Fibroblast of skin of left biceps (primary cell): ENCODE measurements at places on chromosomes 4 and X.

DNA sequence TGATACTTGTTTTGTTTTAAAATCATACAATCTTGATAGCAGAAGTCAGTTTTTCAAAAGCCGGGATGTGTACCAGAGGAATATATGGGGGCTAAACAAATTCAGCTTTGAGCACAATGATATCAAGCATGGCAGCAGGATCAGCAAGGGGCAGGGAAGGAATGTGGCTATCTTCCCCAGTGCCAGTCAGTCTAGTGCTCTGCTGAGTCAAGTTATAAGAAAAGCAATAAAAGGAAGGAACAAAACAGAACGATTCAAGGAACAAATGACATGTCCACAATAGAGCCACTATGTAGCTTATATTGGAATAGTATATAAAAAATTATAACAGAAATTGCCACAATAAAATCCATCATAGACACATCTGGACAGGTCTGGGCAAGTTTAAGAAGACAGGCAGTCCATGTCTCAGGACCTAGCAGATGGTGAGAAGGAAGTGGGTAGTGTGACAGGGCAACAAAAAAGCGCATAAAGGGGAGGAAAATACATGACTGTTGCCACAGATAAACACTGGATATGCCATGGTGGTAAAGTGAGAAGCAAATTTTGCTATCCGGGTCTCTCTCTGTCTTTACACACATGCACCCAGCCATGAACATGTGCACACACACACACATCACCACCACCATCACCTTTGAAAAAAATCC, 518.2 kb upstream of the HTR2C start:
- DNase-seq: no peak

GRCh38 chr4:104524591-104524990, 29.9 kb upstream of the CXXC4 start:
- DNase-seq: no peak

- no peak for DNase-seq
Measured at GRCh38 chrX:30618160-30618765, 35.0 kb upstream of the GK start.

DNA sequence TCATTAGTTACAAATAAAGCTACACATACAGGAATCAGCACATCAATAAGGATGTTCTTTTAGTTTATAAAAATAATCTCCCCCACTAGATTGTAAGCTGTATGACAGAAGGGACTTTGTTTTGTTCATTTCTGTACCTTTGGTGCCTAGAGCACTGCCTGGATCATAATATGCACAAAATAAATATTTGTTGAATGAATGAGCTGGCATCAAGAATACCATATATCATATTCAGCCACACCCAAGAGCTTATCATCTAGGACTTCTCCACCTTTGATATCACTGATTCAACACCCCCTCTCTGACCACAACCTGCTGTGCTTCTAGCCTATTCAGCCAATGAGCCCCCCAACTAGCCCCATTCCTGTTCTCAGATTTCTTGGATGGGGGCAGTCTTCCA, 10.6 kb downstream of the SYTL4 start:
- DNase-seq: no peak

- DNase-seq: no peak
Measured at GRCh38 chr4:139907001-139907809, 241.6 kb downstream of the MGST2 start.

- DNase-seq: no peak
Measured at GRCh38 chr4:155489271-155489670, 112.5 kb upstream of the MAP9 start.

GRCh38 chr4:86934771-86935565, at the start of gene AFF1:
Gene AFF1, plus strand, starts transcription at chr4:86935011. Its CDS starts 13,523 bp downstream, at chr4:86948534.
- peak; percentile 62 for DNase-seq

- DNase-seq: peak; percentile 74
Measured at GRCh38 chr4:176444741-176445140, 125.0 kb downstream of the SPCS3 start.

DNA sequence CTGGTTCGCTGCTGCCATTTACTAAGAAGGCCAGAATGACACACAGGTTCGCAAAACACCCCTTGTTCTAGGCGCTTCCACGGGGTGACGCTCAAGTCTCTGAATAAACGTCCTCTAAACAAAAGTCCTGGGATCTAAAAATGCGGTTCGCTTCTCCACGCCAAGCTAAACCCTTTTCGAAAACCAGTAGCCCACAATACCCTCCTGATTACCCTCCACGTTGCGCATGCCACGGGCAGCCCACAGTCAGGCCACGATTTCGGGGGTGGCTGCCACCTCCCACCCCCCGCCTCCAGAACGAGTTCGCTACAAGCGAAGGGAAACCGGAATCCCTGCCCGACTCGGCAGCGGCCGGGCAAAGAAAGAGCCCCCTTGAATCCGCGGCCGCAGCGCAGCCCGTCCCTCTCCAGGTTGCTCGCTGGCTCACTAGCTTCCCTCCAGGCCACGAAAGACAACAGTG, 423 bp downstream of the RPL39 start:
- DNase-seq: no peak

GRCh38 chrX:118272242-118272641, 73.7 kb upstream of the WDR44 start:
- DNase-seq: no peak

DNA sequence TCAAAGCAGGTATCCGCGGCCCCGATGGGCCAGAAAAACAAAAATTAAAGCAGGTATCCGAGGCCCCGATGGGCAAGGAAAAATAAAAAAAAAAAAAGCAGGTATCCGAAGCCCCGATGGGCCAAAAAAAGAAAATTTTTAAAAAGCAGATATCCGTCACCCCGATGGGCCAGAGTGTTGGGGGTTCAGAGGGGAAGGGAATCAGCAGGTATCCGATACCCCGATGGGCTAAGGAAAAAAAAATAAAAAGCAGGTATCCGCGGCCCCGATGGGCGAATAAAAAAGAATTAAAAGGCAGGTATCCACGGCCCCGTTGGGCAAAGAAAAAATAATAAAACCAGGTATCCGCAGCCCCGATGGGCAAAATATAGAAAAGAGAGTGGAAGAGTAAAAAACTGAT, 289.0 kb downstream of the CHIC1 start:
- no peak for DNase-seq

- no peak for DNase-seq
Measured at GRCh38 chr4:11367371-11367770, 61.3 kb downstream of the HS3ST1 start.

DNA sequence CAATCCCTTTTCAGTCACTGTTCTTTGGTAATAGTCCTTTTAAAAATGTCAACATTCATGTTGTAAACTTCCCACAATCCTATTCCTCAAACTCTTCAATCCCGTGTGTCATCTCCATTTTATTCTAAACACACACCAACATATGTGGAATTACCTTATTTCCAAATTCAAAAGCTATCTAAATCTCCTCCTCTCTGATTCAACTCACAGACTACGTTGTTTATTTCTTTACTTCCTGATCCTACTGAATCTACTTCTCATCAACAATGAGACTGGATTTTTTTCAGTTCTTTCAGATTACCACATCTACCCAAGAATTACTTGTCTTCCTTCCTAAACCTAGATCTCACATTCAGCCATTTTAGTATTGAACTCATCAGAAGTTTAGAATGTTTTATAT, 188.2 kb downstream of the GABRB1 start:
- no peak for DNase-seq

DNA sequence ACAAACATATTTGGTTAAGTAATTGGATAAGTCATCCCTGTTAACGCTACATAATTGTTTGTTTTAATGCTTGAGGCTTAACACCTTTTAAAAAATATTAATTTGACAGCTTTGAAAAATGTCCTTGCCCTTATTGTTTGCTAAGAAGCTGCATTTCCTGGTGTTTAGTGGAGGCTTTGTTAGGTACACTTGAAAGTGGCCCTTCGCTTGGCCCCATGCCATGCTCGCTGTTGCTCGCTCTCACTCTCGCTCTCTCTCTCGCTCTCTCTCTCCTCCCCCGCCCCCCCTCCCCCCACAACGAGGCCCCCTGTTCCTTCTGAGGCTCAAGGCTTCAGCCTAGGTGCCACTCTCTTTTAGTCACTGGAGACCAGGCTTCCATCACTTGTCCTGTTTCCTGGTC, 139.6 kb downstream of the DCLK2 start:
- DNase-seq: no peak

DNA sequence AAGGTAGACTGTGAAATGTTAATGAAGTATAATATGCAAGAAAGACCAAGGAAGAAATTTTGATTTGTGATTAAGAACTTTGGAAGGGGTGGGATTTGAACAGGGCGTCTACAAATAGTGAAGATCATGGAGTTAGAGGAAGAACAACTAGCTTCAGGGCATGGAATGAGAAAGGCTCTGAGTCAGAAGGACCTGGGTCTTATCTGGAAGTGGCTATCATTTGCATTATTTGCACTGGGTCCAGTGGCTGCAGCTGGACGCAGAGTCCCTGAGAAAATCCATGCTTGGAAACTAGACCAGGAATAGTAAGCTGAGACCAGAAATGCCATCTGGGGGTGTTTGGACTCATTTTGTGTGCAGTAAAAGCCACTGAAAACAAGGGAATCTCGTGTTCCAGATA, 4.3 kb upstream of the LIMCH1 start:
- no peak for DNase-seq

DNA sequence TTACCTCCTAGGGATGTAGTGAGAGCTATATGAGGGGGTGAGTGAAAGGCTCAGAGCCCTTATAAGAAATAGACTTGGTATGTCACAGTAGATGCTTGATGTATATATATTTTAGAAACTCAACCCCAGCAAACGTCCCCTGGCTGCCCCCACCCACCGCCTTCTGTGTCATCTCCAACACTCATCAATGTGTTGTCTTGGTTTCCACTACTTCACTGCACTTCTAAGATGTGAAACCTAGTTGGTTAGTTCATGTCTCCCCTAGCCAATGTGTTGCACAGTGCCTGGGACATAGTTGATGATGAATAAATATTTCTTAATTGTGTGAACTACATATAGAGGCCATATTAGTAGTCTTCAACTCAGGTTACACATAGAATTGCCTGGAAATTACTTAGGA, 4.4 kb downstream of the FGFBP2 start:
- no peak for DNase-seq

DNA sequence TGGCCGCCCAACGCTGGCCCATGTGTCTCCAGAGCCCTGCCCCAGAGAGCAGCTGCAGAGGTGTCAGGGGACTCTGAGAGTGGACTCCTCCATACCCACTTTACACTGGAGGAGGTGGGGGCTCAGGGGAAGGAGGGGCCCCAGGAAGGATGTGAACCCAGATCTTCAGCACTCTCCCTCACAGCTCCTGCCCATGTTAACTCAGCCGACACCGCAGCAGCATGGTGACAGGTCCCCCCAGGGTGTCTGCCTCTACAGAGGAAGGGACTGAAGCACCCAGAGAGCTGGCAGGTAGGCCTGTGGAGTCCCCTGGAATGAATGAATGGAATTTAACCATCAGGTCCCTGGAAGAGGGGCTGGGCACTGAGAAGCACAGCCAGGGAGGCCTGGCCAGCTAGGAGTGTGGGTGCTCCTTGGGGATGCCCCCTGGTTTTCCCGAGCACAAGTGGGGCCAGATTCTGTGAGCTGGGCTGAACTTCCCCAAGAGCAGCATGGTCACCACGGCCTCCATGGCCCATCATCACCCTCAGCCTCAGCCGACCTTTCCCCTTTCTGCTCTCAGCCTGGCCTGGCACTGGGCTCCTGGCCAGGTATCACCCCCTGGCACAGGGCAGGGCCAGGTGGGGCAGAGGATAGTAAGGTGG, 21.9 kb downstream of the SH3BP2 start:
- no peak for DNase-seq

- DNase-seq: no peak
Measured at GRCh38 chr4:15339737-15340136, 88.1 kb upstream of the C1QTNF7 start.

GRCh38 chr4:168633064-168633463, 136.2 kb downstream of the PALLD start:
- DNase-seq: no peak

DNA sequence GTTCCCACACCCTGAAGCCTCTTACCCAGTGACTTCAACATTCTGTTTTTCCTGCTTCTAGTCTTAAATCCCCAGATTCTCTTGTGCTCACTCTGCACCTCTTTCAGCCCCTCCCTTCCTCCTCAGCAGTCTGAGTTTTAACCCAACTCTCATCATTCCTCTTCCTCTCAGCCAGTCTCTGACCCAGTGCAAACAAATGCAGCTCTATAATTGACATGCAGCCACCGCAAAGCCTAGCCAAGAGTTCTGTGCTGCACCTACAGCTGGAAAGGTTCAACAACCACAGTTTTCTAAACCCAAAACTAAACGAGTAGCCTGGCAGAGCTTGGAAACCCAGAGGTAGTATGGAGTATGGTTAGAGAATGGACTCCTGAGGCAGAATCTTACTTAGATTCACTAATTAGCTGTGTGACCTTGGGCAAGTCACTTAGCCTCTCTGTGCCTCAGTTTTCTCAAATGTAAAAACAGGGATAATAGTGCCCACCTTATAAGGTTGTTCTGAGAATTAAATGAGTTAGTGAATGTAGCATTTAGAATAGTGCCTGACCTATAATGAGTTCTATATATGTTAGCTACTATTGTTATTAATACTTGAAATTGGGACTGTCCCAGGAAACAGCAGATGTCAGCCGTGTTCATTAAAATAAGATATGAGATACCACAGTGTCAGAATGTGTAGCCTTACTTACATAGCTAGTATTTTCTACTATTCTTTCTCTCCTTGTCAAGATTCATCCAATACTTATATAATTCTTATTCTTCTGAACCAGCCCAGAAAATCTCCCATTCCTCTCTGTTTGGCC, 3.5 kb downstream of the TMEM154 start:
- DNase-seq: no peak

GRCh38 chrX:133627673-133628072, 212.4 kb upstream of the GPC4 start:
- no peak for DNase-seq

DNA sequence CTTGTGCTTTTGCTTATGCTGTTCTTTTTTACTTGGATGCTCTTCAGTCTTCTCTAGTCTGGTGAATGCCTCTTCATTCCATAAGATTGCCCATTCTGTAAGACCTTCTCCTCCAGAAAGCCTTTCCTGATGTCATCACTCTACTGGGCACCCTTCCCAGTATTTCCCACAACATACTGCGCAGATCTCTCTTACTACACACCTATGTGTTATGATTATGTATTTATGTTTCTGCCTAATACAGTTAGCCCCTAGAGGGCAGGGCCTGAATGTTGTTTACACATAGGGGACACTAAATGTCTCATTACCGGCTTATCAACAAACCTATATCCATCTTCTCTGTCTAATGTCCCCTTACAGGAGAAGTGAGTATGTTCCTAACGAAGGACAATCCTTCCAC, 21.1 kb downstream of the AIFM1 start:
- DNase-seq: peak; percentile 8

DNA sequence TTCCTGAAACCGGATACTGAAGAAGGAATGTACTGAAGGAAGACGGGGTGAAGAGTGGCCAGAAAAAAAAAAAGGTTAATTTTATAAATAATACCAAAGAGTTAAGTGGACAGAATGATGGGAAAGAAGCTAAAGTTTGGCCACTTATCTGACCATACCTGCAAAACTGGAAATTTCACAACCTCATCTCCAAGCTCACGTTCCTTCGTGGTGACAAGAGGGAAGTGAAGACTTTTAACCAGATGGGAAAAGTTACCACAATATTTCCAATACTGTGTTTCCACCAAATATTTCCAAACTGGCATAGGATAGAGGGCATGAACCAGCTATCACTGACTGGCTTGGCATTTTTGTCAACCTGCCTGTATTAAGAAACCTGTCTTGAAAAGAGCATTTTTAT, 56.4 kb downstream of the MAML3 start:
- no peak for DNase-seq
